ENCODE measurements at places on chromosomes 5 and 9. TPM values are rescaled to one million over a fixed set of nuclear protein-coding genes. Genes with fewer than 3 reads are reported as not detected.

The TAF7 gene
- total RNA-seq: 78.7 TPM

The ADGRD2 gene
- not detected for total RNA-seq

The NRG2 gene
- total RNA-seq: 0.34 TPM

The PCDH12 gene
- total RNA-seq: 18.7 TPM

The CDKN2A gene
- 2.5 TPM for total RNA-seq

The CCL28 gene
- 2.4 TPM for total RNA-seq

The PPP3R2 gene
- not detected for total RNA-seq

The ZNF883 gene
- not detected for total RNA-seq

Measured in dermis lymphatic vessel endothelial cell (primary cell).